Stimulated activated CD8-positive, alpha-beta memory T cell treated with anti-CD3 and anti-CD28 coated beads, Interleukin-2, amount 100 ng/mL, for 48 hours (primary cell): ENCODE measurements at places on chromosomes 3 and 15.

GRCh38 chr15:67085818-67086636 is 20.6 kb downstream of the SMAD3 start:
- no peak for DNase-seq

DNA sequence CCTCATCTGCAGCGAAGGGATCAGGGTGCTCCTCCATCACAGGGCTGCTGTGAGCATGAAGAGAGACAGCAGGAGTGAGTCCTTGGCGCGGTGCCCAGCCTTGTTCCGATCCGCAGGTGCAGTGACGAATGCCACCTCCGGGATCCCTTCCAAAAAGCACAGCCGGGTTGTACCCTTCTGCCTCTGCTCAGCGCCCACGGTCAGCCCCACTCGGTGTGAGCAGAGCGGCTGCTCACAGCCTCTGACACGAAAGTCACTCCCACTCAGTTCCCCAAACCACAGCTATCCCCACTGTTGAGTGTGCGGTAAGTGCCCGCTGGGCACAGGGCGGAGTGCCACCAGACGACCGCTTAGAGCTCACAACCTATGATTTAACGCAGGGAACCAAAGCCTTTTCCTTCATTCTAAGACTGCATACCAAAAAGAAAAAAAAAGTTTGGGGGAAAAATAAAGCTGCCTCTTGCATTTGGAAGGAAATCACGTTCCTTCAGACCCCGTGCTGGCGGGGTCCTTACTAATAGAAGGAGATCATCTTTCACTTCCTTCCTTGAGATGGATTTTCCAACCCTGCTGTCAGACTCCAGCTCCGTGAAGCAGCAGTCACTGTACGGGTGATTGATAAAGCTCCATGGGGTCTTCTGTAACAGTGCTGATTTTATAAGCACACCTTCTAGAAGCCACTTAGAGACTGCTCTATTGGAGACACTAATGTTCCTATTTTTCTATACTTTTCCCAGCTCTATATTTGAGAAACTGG is 34.7 kb upstream of the TUBGCP5 start:
- DNase-seq = no peak

GRCh38 chr15:88276821-88277410 is 20.4 kb upstream of the NTRK3 start:
- DNase-seq = no peak

GRCh38 chr3:159146392-159146791 is 344.5 kb downstream of the MFSD1 start:
- DNase-seq = no peak

DNA sequence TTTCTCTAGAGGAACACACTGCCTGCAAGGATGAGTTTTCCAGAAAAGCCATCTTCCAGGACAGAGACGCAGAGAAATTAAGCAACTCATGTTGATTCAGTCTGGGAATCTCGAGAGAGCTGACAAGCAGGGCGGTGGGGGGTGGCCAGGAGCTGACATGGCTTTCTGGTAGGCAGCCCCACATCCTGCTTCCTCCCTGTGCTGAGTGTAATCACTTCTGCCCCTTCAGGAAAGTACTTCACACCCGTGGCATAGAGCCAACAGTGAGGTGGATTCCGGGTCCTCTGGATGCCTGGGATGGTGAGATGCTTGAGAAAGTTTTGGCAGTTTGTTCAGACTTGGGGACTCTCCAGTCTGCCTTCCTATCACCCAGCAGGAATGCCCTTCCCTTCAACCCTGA is 221.1 kb downstream of the SLCO3A1 start:
- DNase-seq = no peak

- DNase-seq = no peak
Observed at GRCh38 chr15:71306538-71306937, 191.3 kb downstream of the THSD4 start.

DNA sequence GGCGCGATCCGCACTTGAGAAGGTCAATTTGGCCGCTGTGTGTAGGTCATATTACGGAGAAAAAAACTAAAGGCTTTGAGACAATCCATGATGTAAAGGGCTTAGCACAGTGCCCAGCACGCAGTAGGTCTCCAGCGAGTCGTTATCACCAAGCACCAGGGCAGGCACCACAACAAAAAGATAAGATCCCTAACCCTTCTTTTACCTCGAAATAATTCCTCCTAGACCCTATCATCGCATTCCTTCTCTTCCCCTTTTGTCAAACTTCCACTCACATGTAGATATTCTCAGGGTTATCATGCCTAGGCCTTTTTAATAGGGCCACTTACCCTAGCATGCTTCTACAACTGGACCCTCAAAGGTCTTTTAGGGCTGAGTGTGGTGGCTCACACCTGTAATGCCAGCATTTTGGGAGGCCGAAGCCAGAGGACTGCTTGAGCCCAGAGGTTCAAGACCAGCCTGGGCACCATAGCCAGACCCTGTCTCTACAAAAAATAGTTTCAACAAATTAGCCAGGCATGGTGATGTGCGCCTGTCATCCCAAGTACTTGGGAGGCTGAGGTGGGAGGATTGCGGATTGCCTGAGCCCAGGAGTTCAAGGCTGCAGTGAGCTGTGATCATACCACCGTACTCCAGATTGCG is 13.5 kb downstream of the ZNF774 start:
- no peak for DNase-seq

GRCh38 chr3:150124142-150124541 is 153.4 kb upstream of the PFN2 start:
- no peak for DNase-seq
